IPS DF 6.9 (cell line): ENCODE measurements at places on chromosomes 7 and 10.

- no peak for DNase-seq
Observed at GRCh38 chr7:144796919-144797318, 38.9 kb downstream of the TPK1 start.

DNA sequence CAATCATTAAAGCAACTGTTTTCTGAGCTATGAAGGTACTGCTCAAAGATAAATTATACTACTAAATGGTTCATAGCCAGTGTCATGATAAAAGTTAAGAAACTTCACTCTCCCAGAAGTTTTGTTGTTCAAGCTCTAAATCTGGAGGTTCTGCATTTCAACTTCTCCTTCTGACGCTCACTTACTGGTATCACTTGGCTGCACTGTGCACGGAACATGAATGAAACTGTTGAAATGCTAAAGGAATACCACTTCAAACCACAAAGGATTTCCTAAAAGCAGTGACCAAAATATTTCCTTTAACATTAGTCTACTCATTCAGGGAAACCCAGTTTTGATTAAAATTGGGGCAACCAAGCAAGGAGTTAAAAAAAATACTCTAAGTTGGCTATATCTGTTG lies 93.6 kb downstream of the UBE2H start:
- no peak for DNase-seq

DNA sequence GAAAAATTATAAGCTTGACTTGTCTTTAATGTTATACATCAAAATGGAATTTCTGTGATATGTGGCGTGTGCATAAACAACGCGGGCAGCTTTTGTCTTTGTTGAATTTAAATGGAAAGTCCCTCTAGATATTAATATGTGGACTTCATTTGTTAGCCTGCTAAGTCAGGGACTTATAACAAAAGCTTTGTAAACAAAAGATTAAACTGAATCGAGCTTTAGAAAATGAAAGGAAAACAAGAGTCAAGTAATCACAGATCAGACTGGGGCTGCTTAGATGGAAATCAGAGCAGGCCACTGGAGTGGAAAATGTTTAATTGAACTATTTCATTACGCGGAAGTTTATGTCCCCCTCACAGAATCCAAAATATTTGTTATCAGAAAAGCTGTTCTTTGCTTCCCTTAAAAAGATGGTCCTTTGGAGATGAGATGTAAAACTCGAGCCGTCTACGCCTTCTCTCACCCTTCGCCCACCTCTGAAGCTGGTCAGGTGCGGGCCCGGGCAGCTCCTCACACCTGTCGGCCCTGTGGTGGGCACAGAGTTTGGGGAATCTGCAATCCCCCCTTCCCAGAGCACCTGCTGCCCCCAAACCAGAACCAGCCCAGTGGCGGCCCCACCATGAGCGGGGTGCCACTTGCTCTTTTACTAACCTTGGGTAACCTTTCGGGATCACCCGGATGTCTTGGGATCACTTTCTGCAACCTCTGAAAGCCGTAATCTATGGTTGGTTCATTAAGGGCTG lies 116.2 kb downstream of the EBF3 start:
- DNase-seq: no peak

DNA sequence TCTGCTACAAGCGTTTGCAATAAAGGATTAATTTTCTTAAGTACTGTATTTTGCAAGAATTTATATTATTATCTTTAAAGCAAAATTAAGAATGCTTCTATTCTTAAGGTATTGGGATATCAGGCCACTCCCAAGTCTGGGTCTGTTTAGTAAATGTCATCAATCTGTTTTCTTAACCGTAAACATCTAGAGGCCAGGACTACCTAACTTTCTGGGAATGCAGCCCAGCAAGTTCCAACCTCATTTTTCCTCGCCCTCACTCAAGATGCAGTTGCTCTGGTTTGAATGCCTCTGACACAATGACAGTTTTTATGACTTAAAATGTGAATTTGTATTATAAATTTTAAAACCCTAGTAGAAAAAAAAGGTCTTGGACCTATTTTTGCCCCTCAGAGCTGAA lies 143.5 kb downstream of the INHBA start:
- DNase-seq: no peak

DNA sequence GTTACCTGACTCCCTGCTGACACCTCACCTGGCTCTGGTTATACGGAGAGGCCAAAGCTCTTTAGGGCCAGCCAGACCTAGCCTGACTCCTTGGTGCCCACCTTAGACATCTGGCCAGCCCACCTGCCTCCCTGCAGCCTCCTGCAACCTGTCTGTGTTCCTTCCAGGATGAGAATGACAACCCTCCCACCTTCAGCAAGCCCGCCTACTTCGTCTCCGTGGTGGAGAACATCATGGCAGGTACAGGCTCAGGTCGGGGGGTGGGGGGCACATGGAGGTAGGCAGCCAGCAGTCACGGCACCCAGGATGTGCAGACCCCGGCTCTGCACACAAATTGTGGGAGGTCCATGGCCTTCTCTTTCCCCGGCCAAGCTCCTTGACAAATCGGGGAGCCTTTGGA lies 32.1 kb downstream of the C10orf105 start:
- DNase-seq: no peak

- no peak for DNase-seq
Observed at GRCh38 chr10:58023341-58024073, 244.2 kb downstream of the IPMK start.

DNA sequence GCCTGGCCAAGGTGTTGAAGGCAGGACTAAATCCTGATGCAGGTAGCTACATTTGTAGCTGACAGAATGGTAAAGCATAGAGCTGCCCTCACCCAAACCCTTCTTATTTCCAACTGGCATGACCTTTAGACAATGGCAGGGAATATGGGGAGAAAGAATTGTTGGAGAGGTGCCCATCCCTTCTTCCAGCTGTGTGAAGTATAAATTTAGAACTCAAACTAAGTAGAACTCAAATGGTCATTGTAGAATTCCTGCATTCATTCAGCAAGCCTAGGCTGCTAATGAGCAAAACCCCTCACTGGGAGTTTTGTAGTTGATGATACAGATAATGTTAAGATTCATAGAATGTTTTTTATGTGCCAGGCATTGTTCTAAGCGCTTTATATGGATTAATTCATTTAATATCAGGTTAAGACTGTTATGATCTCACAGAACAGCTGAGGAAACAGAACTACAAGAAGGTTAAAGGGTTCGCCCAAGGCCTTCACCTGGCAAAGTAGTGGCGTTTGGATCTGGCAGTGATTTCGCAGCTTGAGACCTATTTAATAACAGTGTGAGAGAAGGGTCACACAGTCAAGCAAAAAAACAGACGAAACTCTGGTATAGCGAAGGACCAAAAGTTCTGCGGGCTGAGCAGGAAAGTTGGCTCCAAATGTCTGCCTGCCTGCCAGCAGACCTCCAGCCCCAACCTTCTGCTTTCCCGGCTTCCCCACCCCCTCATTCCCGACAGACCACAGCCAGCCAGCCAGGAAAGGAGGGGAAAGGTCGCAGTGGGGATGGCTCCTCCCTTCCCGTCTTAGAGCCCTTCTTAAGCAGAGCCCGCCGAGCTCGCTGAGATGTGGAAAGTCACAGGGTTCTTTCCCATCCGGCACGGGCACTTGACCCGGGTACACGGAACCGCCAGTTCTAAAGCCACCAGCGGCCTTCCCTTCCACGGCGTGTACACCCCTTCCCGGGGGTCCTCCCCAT lies 1.6 kb upstream of the HILPDA start:
- DNase-seq: no peak
